ENCODE measurements at places on chromosomes 2 and 18.

GRCh38 chr2:12045864-12046291 lies 299.4 kb downstream of the LPIN1 start:
- DNase-seq = no peak

DNA sequence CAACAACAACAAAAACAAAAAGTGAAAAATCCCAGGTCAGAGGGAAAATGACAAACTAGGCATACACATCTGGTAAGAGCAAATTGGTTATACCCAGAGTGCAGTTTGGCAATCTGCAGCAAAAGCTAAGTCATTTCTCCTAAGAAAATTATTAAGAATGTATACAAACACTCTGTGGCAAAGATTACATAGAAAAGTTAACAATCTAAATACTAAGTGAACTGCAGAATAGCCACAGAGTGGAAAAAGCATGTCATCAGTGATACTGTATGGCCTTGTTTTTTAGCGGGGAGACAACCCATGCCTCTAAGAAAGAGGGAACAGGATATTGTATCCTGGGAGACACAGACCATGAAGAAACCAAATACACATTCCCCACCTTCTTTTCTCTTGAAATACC lies 136.0 kb upstream of the ITGB6 start:
- DNase-seq = no peak

GRCh38 chr18:78165525-78165924 lies 814.1 kb upstream of the SALL3 start:
- DNase-seq = no peak

DNA sequence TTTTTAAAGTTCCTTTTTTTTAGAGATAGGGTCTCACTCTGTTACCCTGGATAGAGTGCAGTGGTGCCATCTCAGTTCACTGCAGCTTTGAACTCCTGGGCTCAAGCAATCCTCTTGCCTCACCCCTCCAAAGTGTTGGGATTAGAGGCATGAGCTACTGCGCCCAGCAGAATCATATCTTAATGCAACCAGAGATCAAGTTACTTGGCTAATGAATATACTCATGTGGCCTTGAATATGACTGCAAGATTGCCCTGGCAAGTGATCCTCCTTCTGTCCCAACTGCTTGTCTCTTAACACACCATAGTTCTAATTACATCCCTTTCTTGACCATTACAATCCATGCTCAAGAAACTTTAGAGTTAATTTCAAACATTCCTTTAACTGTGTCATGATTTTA lies 133.5 kb downstream of the SRBD1 start:
- DNase-seq = no peak

GRCh38 chr18:34258176-34258575 lies 33.5 kb upstream of the NOL4 start:
- no peak for DNase-seq

- no peak for DNase-seq
Observed at GRCh38 chr2:10084223-10084865, 4.1 kb upstream of the CYS1 start.

DNA sequence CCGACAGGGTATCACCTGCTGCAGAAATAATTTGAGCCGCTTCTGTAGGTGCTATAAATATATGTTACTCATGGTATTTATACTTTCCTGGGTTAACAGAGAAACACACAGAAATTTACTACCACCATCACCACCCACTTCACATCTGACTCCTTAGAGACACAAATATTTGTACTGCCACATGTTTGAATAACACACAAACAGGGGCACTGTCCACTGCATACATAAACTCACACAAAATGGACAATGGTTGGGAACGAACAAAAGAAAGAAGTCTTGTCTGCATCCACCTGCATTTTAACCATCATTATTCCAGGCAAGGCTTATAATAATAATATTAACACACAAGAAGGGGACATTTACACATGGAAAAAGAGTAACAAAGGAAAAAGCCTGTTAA lies 24.0 kb downstream of the IMMT start:
- DNase-seq = no peak

DNA sequence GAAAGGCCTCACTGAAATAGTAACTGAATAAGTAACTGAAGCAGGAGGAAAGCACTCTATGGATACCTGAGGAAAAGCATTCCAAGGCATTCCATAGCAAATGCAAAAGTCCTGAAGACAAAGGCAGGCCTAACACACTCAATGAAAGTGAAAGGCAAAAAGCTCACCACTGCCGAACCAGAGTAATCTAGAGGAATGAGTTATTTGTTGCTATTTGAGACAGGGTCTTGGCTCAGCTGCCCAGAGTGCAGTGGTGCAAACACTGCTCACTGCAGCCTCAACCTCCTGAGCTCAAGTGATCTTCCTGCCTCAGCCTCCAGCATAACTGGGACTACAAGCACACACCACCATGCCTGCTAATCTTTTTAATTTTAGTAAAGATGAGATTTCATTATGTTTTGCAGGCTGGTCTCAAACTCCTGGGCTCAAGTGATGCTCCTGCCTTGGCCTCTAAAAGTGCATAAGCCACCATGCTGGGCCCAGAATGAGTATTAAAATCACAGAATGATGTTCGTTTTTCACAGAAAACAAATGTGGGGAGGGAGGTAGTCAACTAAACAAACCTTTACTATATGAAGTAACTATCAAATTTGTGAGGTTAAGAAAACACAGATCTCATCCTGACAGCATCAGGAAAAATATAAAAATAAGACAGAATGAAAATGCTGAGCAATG lies 17.9 kb downstream of the PIAS2 start:
- DNase-seq = no peak

DNA sequence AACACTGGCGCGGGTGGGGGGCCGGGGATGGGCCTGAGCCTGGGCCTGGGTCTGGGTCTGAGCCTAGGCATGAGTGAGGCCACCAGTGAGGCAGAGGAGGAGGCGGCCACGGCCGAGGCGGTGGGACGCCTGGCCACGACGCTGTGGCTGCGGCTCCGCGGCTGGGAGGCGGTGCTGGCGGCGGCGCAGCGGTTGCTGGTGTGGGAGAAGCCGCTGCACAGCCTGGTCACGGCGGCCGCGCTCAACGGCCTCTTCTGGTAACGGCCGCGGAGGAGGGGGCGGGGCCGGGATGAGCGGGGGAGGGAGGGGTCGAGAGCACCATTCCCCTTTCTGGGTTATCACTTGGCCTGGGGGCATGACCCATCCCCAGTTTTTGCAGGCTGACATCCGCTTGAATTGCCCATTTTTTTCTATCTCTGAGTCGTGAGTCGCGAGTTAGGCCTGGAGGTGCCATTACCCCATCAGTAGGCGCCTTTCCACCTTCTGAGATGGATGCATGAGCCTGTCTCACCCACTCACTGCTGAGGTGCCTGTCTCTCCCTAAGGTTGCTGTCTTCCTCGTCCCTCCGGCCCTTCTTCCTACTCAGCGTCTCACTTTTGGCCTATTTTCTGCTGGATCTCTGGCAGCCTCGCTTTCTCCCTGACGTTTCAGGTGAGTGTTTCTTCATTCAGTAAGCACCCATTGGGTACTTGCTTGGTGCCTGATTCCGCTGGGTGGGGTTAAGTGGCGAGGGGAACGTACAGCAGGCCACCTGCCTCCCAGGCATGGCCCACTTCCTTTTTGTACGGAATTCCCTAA lies 501 bp downstream of the RETREG2 start:
- DNase-seq = peak; percentile 17

All from activated T-cell treated with anti-CD3 and anti-CD28 coated beads, Interleukin-2, amount 50 U/mL, for 4 hours (primary cell).